ENCODE measurements at places on chromosomes 1 and 21. TPM values are rescaled to one million over a fixed set of nuclear protein-coding genes. Genes with fewer than 3 reads are reported as not detected.

- no peak for DNase-seq
Observed at GRCh38 chr21:42784276-42784675, 95.1 kb downstream of the WDR4 start.

The ADAM30 gene
- total RNA-seq: not detected

DNA sequence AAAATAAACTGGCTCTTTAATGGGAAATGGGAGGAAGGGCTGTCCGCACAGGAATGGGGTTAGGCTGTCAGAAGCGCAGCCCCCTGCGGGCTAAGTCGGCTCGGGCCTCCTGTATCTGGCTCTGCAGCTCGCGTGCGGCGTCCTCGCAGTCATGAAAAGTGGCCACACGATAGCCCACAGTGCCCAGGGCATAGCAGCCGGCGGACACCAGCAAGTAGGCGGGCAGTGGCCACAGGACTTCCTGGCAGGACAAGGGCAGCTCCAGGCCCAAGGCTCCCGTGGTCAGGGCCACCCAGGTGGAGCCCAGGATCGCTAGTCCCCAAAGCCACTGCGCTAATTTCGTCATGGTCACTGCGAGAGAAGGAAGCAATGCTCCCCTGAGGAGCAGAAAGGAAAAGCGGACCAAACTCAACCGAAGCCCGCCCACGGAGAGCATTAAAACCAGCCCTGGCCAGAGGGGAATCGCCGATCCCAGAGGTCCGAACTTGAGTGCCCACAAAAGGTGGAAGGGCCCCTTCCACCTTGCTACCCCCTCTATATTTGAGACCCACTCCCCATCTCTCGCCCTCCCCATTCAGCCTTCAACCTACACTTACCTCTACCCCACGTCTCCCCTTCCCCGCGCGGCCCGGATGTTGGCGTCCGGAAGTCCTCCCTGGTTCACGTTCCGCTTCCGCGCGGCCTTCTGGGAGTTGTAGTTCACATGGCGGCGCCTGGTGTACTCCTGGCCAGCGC, at the start of gene DPM3:
DPM3 (minus strand) TSS at position 637 of the 735 bp plus-strand sequence; CDS start at position 346, 291 bp downstream.
- no peak for DNase-seq

GRCh38 chr1:85626818-85627217, 46.3 kb downstream of the CCN1 start:
- no peak for DNase-seq

DNA sequence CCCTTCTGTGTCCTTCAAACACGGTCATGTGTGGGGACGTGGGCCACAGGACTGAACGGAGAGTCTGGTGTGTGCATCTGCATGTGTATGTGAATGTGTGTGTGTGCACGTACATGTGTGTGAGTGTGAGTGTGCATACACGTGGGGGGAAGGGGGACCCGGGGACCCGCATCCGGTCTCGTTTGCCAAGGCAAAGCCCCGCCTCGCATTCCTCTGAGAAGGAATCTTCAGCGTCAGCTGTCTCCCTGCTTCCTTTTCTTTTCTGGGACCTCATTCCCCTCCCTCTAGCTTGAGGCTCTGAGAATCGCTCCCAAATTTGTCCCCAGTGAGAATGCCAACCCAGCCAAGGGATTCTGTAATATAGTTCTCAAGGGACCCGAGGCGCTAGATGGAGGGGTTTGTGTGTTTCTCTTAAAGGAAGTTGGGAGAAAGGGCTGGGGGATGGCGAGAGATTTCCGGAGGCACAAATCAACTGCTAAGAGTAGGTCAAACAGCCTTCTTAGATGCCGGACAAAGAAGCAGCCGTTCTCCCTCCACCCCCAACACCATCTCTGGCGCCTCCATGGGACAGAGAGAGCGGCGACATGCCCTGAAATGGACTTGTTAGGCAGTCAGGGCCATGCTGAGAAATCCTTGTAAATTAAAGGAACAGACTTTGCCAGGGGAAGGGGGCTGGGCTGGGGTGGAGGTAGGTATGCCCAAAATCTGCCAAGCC, 6.6 kb downstream of the IFFO2 start:
- DNase-seq: no peak

Data from Panc1 (cell line).